ENCODE measurements at places on chromosomes 4 and X.

- no peaks in the 10 kb centered on the region for H3K4me1 ChIP-seq
- DNase-seq: no peak
- no peak overlapping the region for H3K27ac ChIP-seq
- H3K4me3 ChIP-seq: no peak overlapping the region
- H3K36me3 ChIP-seq: no peaks in the 10 kb centered on the region
- peaks cover 6% of the 10 kb centered on the region for H3K27me3 ChIP-seq
Observed at GRCh38 chrX:110051559-110051958, 48.6 kb downstream of the TMEM164 start.

- H3K4me1 ChIP-seq: no peaks in the 10 kb centered on the region
- H3K4me3 ChIP-seq: no peak overlapping the region
- H3K27ac ChIP-seq: peak overlapping the region; percentile 55
Observed at GRCh38 chrX:100748108-100748507, 16.2 kb upstream of the SYTL4 start.

DNA sequence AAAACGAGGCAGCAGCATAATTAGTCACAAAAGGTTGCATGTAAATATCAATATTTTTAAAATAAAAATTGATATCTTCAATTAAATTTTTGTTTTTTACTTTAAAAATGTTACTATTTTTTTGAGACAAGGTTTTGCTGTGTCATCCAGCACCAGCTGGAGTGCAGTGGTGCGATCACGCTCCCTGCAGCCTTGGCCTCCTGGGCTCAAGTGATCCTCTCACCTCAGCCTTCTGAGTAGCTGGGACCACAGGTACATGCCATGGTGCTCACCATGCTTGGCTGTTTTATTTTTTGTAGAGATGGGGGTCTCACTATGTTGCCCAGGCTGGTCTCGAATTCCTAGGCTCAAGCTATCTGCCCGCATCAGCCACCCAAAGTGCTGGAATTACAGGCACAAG lies 96.8 kb upstream of the FRAS1 start:
- no peak for DNase-seq
- H3K4me3 ChIP-seq: no peak overlapping the region
- no peaks in the 10 kb centered on the region for H3K4me1 ChIP-seq
- H3K36me3 ChIP-seq: no peaks in the 10 kb centered on the region
- H3K27me3 ChIP-seq: no peaks in the 10 kb centered on the region

DNA sequence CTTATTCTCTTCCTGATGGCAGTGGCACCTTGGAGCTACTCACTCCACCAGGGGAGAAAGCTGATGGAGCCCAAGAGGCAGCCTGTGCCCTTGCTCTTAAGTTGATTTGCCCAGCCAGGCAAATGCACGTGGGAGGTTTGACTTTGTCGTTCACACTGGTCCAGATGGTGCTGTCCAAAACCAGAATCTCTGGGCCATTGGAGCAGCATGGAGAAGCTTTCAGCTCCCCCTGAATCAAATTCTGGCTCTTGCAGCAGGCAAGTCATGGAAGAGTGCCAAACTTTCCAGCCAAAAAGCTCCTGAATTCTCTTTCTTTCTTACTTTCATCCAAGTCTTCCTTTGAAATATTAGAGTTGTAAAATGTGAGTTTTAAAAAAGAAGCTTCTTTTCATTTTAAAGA lies 970.4 kb downstream of the RPA4 start:
- no peaks in the 10 kb centered on the region for H3K4me1 ChIP-seq
- H3K27ac ChIP-seq: no peak overlapping the region
- no peaks in the 10 kb centered on the region for H3K36me3 ChIP-seq

GRCh38 chr4:104983615-104984179 lies 163.0 kb upstream of the TET2 start:
- no peaks in the 10 kb centered on the region for H3K27me3 ChIP-seq
- no peaks in the 10 kb centered on the region for H3K4me1 ChIP-seq
- H3K36me3 ChIP-seq: no peaks in the 10 kb centered on the region
- no peak for DNase-seq
- no peak overlapping the region for H3K4me3 ChIP-seq

DNA sequence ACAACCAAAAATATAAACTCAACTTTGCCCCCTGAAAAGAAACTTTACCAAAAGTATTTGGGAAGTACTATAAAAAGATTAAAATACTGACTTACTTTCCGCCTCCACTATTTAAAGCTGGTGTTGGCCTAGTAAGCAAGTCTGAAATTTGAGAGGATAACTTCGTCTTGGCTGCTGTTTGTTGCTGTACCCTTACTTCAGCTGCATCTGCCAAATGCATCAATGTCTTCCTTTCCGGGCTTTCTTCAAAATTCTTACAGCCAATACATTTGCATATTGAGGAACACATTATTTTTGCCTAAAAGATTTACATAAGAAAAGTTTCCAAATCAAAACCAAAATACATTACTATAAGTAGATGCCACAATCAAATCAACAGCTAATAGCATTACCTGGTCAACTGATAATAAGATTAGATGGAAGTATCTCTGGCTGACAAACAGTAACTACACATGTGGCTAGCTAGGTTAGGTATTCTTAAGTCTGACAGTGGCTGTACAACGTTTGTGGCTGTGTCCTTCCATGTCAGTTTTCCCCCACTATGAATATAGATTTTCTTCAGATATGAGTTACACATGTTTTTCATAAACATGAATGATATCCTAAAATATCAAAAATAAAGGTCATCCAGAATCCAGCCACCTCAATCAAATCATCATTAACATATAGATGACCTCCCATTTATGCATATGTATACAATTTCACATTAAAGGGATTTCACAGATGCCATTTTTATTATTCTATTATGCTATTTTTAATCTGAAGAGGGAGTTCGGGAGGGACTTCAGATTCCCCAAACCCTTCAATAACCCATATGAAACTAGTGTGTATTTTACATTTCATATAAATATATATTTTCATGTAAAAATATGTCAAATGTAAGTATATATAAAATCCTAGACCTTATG lies 30.6 kb downstream of the THAP9 start:
- no peaks in the 10 kb centered on the region for H3K4me1 ChIP-seq
- no peak overlapping the region for H3K4me3 ChIP-seq
- H3K27me3 ChIP-seq: no peaks in the 10 kb centered on the region
- no peaks in the 10 kb centered on the region for H3K36me3 ChIP-seq
- DNase-seq: no peak
- no peak overlapping the region for H3K27ac ChIP-seq

- no peaks in the 10 kb centered on the region for H3K36me3 ChIP-seq
- H3K27me3 ChIP-seq: no peaks in the 10 kb centered on the region
- H3K27ac ChIP-seq: no peak overlapping the region
Observed at GRCh38 chr4:151048913-151049312, 33.8 kb upstream of the LRBA start.

GRCh38 chrX:86964321-86964720 lies 553.3 kb upstream of the KLHL4 start:
- H3K4me1 ChIP-seq: no peaks in the 10 kb centered on the region
- no peaks in the 10 kb centered on the region for H3K27me3 ChIP-seq
- no peak overlapping the region for H3K27ac ChIP-seq
- no peak for DNase-seq
- no peaks in the 10 kb centered on the region for H3K36me3 ChIP-seq

DNA sequence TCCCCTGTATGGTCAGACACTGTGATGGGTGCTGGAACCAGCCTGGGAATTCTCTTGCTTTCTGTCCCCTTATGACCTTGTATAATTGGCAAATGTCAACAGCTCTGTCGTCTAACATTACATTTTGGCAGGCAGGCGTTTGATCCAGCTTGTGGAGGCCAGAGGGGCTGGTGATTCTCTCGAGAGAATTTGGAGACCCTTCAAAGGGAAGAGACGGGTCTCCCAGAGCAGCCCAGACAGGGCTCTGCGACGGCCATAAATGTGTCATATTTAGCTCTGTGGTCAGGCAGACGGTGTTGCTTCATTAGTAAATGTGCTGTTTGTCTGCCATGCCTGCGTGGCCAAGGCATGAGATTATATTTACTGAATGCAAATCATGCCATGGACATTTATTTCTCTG lies 68.7 kb downstream of the SORCS2 start:
- H3K27me3 ChIP-seq: no peaks in the 10 kb centered on the region
- peaks cover 6% of the 10 kb centered on the region for H3K4me1 ChIP-seq
- H3K27ac ChIP-seq: no peak overlapping the region
- H3K4me3 ChIP-seq: no peak overlapping the region
- DNase-seq: no peak

GRCh38 chrX:119015407-119016237 lies 41.2 kb downstream of the LONRF3 start:
- peaks cover 4% of the 10 kb centered on the region for H3K36me3 ChIP-seq
- H3K27me3 ChIP-seq: no peaks in the 10 kb centered on the region
- H3K4me1 ChIP-seq: no peaks in the 10 kb centered on the region
- no peak overlapping the region for H3K4me3 ChIP-seq
- no peak overlapping the region for H3K27ac ChIP-seq
